ENCODE measurements at places on chromosomes 5 and 9.

DNA sequence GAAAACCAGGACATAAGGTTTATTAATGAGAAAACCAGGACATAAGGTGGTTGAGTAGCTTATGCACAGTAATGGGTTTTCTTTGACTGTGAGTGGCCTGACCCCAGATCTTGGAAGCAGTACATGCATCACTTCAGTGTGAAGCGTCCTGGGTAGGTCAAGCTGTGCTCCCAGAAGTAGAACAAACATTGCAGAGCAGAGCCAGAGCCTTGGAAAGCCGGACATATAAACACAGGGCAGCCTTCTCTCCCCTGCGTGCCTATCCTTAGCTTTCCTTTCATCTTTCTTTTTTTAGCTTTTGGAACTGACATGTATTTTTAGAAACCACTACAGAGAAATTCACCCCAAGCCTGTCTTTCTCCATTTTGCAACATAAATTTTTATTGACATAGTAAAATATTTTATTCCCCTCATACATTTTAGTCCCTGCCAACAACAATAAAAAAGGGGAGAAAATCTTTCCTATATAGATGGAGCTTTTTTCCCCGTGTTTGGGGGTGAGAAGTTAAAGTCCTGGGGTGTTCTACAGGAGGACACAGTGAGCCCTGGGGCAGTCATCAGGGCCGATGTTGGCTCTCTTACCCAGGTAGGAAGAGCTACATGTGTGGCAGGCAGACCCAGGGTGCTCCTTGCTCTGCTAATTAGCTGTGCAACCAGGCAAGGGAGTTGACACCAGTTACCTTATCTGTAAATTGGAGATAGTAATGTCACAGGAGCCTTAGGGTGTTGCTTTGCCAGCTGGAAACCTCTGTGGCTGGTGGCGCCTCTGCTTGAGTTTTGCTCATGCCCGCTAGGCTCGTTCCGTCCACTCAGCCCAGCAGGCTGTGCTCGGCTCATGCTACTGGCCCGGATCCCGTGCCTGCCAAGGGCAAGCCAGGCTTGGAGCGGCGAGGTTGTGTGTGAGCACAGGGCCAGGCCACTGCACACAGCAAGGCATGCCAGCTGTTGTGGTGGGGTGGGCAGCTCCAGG, 389.6 kb downstream of the KDM4C start:
- DNase-seq = no peak

DNA sequence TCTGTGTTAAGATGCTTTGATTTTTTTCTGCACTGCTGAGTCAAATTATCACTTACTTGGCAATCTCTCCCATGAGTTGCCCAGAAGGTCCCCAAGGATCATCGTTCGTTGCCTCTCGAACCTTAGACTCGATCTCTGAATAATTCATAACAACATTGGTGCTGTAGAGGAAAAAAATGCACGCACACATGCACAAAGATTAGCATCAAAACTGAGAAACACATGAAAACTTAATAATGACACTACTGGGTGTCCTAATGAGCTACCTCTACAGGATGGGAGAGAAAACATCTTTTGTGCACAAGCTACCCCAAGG, 41.6 kb downstream of the CLINT1 start:
- DNase-seq = peak; percentile 42

- DNase-seq = no peak
These were observed 405.6 kb upstream of the ZNF608 start for GRCh38 chr5:125152044-125152443.

DNA sequence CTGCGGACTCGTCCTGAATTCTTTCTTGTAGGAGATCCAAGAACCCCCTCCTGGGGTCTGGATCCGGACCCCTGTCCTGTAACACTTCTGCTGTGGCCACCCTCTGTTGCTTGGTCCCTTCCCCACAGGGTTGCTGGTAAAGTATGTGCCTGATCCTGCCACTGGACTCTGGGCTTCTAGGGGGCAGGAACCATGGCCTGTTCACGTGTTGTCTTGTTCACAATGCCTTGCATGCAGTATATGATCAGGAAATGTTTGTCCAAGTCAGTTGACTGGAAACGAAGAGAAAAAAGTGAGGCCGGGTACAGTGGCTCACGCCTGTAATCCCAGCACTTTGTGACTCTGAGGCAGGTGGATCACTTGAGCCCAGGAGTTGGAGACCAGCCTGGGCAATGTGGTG, 139.3 kb upstream of the ALDH1B1 start:
- DNase-seq = no peak

GRCh38 chr5:98763001-98763630, 10.3 kb upstream of the RGMB start:
- DNase-seq = peak; percentile 72

GRCh38 chr5:168300326-168301182, 9.1 kb downstream of the WWC1 start:
- no peak for DNase-seq
